ENCODE measurements at places on chromosomes 1 and 21.

DNA sequence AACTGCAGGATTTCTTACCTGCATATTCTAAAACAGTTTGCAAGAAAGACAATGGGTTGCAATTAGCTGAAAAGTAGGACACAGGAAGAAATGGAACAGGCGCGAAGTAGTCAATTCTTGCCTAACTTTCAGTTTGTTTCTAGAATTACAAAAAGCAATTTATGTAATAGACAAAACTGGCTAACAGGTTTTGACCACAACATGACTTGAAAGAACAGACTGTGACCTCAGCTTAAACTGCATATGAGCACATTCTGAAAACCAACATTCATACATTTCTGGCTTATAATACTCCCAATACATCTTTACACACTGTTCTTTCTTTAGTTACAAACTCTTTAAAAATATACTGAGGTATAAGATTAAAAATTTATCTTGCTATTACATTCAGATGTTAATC lies 405.9 kb upstream of the B3GALT2 start:
- no peak overlapping the region for H3K27ac ChIP-seq
- no peak for DNase-seq
- H3K4me1 ChIP-seq: peaks cover 1% of the 10 kb centered on the region
- no peak overlapping the region for H3K4me3 ChIP-seq

DNA sequence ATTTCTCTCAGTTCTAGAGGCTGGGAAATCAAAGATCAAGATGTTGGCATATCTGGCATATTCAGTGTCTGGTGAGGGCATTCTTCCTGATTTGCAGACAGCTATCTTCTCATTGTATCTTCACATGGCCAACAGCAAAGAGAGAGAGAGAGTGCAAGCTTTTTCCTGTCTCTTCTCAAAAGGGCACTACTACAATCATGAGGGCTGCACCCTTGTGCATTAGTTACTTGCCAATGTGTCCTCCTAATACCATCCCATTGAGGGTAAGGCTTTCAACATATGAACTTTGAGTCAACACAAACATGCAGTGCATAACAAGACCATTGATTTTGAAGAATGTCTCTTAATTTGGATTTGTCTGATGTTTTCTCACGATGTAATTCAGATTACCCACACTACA lies 78.0 kb downstream of the CCDC30 start:
- H3K27me3 ChIP-seq: no peaks in the 10 kb centered on the region
- no peaks in the 10 kb centered on the region for H3K36me3 ChIP-seq
- no peak for DNase-seq
- H3K27ac ChIP-seq: no peak overlapping the region

DNA sequence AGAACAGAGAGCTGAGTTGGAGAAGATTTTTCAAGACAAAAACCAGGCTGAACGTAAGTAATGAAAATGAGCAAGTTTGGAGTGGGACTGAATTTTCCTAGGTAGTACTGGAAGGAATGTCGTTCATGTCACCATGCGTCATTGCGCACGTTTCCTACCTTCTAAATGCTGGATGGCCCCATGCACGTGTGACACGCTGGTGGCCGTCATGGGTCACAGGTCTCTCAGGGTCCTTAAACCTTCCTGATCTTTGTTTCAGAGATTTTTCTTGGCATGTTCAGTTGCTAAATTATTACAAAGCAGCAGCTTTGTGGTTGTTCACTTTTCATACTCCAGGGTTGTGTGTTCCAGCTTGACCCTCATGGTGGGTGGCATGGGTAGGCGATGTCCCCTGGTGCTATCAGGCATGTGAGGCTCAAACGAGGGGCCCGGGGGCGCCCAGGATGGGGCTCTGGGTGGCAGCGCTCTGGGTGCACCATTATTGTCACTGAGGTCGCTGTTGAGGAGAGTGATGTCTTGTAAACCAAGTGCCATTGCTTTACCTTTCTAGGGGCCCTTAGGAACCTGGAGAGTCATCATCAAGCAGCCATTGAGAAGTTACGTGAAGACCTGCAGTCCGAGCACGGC lies 25.3 kb downstream of the PCNT start:
- H3K27ac ChIP-seq: no peak overlapping the region
- no peaks in the 10 kb centered on the region for H3K4me1 ChIP-seq
- peaks cover 49% of the 10 kb centered on the region for H3K36me3 ChIP-seq
- H3K27me3 ChIP-seq: no peaks in the 10 kb centered on the region
- DNase-seq: no peak

DNA sequence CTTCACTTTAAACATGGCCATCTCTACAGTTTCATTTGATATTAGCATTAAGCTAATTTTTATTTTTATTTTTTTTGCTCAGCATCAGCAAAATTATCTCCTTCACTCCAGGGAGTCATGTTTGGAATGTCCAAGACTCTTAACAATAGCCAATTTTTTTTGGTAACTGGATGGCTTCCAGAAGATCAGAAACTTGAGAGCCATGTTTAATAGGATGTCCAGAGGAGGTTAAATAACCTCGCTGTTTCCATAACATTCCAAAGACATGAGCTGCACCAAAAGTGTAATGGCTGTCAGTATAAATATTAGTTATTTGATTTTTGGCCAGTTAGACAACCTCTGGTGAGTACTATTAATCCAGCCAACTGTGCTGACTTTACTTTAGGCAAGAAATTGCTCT lies 80.7 kb downstream of the DNTTIP2 start:
- no peaks in the 10 kb centered on the region for H3K4me1 ChIP-seq
- DNase-seq: no peak
- H3K4me3 ChIP-seq: no peak overlapping the region
- no peak overlapping the region for H3K27ac ChIP-seq
- no peaks in the 10 kb centered on the region for H3K27me3 ChIP-seq
- no peaks in the 10 kb centered on the region for H3K36me3 ChIP-seq

- H3K4me3 ChIP-seq: no peak overlapping the region
- H3K27me3 ChIP-seq: no peaks in the 10 kb centered on the region
- no peaks in the 10 kb centered on the region for H3K4me1 ChIP-seq
- no peak for DNase-seq
Measured at GRCh38 chr1:100308777-100309176, 42.8 kb downstream of the RTCA start.

GRCh38 chr1:217369271-217369981 lies 261.5 kb downstream of the GPATCH2 start:
- no peak overlapping the region for H3K27ac ChIP-seq
- DNase-seq: no peak
- H3K4me1 ChIP-seq: peaks cover 9% of the 10 kb centered on the region

GRCh38 chr21:46027851-46028493 lies 46.4 kb downstream of the COL6A1 start:
- H3K4me1 ChIP-seq: peaks cover 2% of the 10 kb centered on the region
- H3K4me3 ChIP-seq: no peak overlapping the region
- no peaks in the 10 kb centered on the region for H3K36me3 ChIP-seq
- DNase-seq: no peak

- no peaks in the 10 kb centered on the region for H3K4me1 ChIP-seq
- H3K27ac ChIP-seq: no peak overlapping the region
- no peaks in the 10 kb centered on the region for H3K27me3 ChIP-seq
- DNase-seq: no peak
- no peak overlapping the region for H3K4me3 ChIP-seq
Measured at GRCh38 chr1:114229368-114229767, 75.7 kb upstream of the SYT6 start.

- no peaks in the 10 kb centered on the region for H3K27me3 ChIP-seq
- no peaks in the 10 kb centered on the region for H3K4me1 ChIP-seq
- no peak overlapping the region for H3K4me3 ChIP-seq
- H3K27ac ChIP-seq: no peak overlapping the region
Measured at GRCh38 chr1:230303069-230303468, 123.1 kb downstream of the PGBD5 start.

DNA sequence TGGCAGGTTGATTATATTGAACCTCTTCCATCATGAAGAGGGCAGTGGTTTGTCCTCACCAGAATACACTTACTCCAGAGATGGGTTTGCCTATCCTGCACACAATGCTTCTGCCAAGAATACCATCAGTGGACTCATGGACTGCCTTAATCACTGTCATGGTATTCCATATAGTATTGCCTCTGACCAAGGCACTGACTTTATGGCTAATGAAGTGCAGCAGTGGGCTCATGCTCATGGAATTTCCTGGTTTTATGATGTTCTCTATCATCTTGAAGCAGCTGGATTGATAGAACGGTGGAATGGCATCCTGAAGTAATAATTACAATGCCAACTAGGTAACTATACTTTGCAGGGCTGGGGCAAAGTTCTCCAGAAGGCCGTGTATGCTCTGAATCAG lies 16.6 kb upstream of the GBP6 start:
- no peak overlapping the region for H3K4me3 ChIP-seq
- H3K36me3 ChIP-seq: no peaks in the 10 kb centered on the region
- H3K4me1 ChIP-seq: no peaks in the 10 kb centered on the region
- H3K27ac ChIP-seq: no peak overlapping the region

All from iPS DF 6.9 (cell line).